ENCODE measurements at places on chromosomes 6 and 20.

- DNase-seq, result no peak
Observed at GRCh38 chr20:63016514-63017075, 9.8 kb upstream of the BHLHE23 start.

DNA sequence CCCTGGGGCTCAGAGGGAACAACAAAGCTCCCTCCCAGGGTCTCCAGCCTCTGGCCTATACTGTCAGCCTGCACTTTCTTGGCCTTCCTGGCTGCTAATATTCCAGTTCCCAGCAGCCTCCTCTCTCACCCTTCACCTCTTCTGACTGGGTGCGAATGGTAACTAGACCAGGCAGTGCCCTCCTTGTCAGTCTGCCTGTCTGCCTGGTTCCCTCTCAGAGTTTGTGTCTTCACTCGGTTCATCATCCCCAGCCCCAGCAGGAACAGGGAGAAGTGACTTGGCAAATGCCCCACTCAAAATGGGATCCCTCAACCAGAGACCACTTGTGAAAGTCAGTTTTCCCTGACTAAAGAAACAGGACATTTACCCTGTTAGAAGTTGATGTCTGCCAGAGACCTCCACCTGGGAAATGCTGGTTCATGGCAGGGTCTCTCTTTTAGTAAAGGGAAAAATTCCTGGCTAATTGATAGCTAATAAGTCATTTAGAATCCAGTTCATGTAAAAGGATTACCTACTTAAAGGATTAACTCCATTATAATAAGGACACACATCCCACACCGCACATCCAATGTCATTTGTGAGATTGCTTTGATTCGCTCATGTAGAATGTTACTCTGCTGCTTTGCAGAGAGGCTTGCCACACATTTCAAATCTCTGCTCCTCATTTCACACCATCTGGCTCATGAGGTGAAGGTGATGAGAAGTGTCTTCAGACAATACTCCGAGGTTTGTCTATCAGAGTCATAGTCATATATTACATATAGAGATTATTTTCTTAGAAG, 18.6 kb upstream of the MICB start:
- DNase-seq, result no peak

- no peak for DNase-seq
Observed at GRCh38 chr6:26471970-26472369, 14.2 kb downstream of the BTN2A1 start.

- DNase-seq, result no peak
Observed at GRCh38 chr20:40196846-40197436, 492.1 kb downstream of the MAFB start.

DNA sequence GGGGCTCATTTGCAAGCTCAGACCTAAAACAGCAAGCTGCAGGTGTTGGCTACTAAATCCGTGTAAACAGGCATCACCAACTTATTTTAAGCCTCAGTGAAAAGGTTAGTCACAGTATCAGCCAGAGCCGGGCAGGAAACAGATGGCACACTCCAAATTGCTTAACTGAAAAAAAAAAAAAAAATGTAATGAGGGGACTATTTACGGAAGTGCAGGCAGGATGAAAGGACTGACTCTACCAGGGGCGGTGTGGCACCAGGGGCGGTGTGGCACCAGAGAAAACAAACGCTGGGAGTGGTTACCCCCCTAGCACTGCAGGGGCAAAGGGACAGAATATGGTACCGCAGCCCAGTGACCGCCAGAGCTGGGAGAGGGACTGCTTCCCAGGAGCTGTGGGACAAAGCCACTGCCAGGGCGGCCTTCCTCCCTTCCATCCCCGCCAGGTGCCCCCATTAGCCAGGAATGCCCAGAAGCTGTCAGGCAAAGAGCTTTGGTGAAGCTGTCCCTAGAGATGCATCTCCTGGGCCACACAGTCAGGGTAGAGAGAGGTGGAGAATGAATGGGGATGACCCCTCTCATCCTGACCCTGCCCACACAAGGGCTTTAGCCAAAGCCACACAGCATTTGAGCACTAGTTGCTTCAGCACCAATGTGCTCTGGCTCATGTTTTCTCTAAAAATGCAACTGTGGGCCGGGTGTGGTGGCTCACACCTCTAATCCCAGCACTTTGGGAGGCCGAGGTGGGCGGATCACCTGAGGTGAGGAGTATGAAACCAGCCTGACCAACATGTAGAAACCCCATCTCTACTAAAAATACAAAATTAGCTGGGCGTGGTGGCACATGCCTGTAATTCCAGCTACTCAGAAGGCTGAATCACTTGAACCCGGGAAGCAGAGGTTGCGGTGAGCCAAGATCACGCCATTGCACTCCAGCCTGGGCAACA, 39.6 kb upstream of the GFOD1 start:
- DNase-seq, result no peak

Measured in COLO829 (cell line).